ENCODE measurements at places on chromosomes 5 and 9. TPM values are rescaled to one million over a fixed set of nuclear protein-coding genes. Genes with fewer than 3 reads are reported as not detected.
A peak's percentile ranks its signal among the peaks of the same experiment; 100 is the strongest.

The FYB1 gene
- not detected for total RNA-seq

The TMEFF1 gene
- 0.83 TPM for total RNA-seq

The IFNA1 gene
- not detected for total RNA-seq

The IFNA21 gene
- not detected for total RNA-seq

The PCDHGA8 gene
- 0.06 TPM for total RNA-seq

The PSAT1 gene
- total RNA-seq: 87.7 TPM

The TRUB2 gene
- 34.8 TPM for total RNA-seq

DNA sequence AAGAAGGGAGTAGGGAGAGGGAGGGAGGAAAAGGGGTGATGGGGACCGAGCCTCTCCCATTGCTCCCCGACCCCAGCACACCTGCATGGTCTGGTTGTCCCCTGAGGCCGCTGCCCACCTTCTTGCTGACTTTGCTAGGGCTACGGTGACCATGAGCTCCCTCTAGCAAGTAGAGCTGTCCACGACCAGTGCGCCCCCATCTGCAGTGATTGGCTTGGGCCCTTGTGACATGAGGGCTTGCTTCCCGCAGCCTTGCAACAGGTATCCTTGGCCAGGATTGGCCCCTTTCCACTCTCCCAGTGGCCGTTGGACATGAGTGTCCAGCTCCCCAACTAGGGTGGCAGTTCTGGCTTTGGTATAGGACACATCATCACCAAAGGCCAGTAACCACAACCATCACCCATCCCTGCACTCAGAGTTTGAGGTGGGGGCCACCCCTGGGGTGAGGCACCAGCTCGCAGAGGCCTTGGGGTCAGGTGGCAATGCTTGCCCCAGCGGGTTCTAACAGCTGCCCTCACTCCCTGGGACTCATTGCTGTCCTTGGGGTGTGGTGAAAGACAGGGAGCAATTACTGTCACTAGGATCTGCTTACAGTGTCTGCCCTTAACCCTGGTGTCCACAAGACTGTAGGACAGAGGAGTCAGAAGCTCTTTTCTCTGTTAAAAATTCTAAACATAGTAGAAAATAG is 17.2 kb upstream of the NINJ1 start:
- no peak for DNase-seq

DNA sequence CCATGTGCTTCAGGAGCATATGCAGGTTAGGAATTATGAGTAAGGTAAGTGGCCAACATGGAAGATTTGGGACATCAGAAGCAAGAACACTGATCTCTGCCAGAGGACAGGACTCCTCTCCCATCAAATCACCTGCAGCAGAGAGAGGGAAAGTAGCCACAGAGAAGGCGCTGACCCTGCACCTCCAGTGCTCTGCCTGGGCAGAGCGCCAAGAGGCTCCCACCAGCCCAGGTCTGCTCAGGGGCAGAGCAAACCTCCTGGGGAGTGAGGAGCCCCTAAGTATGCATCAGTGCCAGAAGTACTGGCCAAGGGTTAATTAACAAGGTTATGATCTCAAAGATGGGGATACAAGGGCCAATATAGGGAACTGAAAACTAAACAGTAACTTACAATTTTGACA is 545.3 kb upstream of the TRPC7 start:
- no peak for DNase-seq

DNA sequence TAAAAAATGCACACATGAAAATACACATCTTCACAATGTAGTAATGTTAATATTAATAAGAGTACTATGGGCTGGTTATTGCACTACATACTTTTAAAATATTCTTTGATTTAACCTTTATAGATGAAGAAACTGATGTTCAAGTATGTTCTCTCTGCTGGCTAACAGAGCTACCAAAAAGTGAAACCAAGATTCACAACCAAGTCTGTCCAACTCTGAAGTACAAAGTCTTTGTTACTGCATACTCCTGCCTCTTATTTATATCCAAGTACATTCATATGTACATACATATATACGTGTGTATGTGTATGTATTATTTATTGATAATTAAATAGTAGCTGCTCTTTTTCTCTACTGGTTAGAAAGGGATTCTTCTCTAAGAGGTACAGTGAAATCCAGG is 325.6 kb downstream of the BNC2 start:
- DNase-seq: no peak

DNA sequence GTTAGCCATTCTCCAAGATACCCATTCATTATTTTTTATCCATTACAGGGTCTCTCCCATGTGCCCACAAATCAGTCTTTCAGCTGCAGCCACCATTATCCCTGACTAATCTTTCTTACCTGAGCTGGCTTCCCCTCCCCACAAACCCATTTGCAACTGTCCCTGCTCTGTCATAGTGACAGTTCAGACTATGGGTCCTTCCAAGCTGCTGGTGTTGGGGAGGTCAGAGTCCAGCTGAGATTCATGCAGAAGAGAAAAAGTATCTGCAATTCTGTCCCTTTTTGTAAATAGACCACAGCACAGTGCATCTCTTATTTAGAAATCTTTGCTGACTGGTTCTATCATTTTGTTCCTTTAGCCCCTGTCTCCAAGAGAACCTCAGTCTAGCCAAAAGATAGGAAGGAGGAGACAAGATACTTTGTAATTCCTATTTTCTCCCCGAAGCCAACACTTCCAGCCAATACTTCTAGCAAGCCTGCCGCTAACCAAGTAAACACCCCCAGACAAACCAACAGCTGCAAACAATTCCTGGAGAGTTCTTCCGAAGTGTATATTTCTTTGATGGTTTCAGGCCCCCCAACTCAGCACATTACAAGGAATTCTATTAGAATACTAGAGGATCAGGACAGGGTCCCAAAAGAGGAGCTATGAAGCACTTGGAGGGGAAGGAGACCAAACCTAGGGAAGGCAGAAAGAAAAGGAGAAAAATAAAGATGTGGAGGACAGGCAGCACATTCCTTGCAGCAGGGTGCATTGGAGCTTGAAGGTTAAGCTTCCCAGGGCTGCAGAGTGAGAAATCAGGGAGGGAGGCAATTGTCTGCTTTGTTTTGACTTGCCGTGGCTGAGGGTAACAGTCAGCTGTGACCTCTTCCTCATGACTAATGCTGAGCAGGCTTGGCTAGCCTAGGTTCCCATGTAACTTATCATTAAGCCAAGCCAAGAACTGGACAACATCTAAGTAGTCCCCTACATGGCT is 148.5 kb downstream of the SGCD start:
- DNase-seq: peak; percentile 93

- DNase-seq: no peak
Measured at GRCh38 chr9:100082782-100083181, 16.0 kb downstream of the ERP44 start.

- no peak for DNase-seq
Measured at GRCh38 chr5:593511-593910, 18.6 kb upstream of the CEP72 start.

GRCh38 chr5:175821790-175822211 is 49.6 kb upstream of the CPLX2 start:
- DNase-seq: peak; percentile 78
